ENCODE measurements at places on chromosomes 6 and 20.

DNA sequence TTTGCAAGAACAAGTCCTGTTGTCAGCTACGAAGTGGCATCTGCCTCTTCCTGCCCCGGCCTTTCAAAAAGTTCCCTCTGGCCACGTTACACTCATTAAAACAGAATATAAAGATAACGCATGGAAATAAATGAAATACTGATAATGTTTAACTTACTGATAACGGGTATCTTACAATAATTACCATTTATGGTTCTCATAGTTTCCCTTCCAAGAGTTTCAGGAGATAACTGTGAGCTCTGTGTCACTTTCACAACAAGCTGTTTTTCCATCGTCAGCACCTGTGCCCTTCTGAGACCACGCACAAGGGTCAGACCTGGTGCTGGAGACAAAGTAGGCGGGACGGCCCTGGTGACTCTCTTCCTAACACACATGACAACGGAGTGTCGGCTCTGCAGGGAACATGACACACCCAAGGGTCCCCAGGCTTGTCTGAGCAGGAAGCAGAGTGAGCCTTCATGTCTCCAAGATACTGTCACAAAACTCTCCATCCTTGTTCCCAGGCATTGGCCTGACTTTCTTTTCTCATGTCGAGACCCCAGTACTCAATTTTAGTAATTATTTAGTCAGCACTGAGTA is 86.2 kb upstream of the THBS2 start:
- no peak for DNase-seq

GRCh38 chr20:63873477-63873971 is 8.5 kb downstream of the TPD52L2 start:
- no peak for DNase-seq

DNA sequence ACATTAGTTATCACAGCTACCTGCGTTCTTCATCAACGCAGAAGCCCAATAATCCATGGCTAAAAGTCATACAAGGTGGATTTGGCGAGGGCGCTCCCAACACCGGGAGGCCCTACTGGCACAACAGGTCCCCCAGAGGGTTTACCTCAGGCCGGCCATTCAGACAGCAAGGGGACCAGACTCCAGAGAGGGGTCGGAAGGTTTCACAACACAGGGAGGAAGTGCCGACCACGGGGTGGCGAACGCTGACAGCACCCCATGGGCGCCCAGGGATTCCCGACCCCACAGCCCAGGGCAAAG is 1515.9 kb upstream of the DEFB115 start:
- DNase-seq = no peak

GRCh38 chr6:22147921-22148776 is 148.7 kb downstream of the PRL start:
- no peak for DNase-seq

- no peak for DNase-seq
These were observed 57.3 kb upstream of the SLC35B3 start for GRCh38 chr6:8492536-8493133.

- DNase-seq = no peak
These were observed 31.8 kb upstream of the IL17A start for GRCh38 chr6:52154381-52154780.

DNA sequence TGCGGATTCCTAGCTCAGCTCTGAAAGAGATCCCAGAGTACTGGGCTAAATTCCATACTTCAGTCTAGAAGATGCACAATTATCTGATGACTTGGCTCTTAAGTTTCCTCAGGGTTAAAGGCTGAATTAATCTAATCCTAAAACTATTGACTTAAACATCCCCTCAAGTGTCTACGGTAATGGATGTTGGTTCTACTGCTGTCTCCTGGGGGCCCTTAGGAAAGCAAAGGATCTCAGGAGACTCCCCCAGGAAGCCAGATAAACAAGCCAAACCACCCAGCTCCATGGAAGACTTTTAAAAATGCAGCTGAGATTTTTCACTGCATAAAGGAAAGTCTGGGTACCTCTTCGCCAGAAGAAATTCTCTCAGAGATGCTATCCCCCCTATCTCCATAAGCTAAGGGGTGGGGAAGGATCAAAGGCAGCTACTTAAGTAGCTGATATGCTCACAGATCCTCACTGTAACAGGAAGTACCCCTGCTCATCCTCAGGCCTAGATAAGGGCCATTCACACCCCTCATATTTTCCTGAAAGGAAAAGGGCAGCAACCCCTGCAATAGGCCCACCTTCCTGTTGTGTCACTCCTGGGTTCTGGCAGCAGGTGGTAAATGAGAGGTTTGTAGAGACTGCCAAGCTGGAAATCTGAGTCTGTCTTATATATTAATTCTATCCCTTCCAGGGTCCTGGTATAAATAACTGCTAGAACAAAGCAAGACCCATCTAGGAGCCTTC is 9.3 kb downstream of the NDRG3 start:
- no peak for DNase-seq

- peak; percentile 21 for DNase-seq
These were observed 319.2 kb upstream of the MOCS1 start for GRCh38 chr6:40253420-40253819.

DNA sequence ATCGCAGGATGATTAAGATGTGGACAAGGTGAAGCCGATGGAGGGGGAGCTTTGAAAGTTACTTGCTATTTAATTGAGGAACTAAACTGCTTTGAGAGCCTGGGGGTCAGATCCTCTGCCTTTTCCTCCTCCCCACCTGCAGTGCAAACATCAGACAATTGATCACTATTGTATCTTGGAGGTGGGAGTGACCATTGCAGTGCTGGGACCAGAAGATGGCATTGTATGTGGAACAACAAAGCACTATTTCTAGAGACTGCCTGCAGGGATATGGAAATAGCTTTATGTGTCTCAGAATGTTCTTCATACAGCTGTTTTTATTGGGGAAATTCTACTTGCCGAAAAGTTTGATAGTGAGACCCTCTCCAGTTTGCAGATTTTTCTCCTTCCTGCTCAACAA is 4.2 kb downstream of the MOG start:
- no peak for DNase-seq

GRCh38 chr20:61529354-61529753 is 277.3 kb downstream of the CDH4 start:
- DNase-seq = no peak

DNA sequence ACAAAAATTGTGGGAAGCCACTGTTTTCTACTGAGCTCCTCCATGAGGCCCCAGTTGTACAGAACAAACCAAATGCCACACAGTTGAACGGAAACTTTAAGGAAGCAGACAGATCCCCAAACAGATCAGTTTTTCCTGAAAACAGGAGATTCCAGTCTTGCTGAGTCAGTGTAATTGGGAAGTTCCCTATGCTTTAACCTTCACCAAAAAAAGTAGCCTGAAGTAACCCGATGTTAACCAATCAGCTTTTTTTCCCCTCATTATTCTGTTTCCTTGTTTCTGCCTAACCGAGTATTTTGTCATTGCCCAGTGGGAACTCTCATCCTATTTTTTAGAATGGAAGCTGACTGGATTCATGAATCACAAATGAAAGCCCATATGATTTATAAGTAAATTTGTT is 36.7 kb downstream of the MARCKS start:
- no peak for DNase-seq

DNA sequence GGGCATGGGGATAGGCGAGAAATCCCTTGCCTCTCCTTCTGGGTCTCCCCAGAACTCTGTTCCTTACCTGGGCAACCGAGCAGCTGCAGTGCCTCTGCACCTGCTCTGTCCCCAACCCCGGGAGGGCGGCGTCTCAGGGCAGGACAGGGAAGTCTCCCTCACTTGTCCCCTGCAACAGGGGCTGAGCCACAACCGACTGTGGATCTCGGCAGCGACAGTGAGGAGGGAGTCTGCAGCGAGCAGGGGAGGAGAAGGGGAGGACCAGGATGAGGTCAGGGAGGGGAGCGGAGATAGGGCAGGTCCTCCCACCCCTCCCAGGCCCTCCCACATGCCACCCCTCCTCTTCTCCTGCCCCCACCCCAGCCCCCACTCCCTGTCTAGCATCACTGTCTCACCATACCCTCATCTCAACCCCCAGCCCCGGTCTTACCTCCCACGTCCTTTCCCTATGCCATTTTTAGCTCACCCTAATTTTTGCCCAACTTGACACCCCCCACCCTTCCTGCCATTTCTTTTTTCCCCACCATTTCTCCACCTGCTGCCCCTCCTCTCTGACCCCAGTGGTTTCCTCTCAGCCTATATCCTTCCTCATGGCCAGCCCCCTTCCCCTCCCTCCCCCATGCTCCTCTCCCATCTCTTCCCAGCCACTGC is at the start of gene TNXB:
TSS of gene TNXB (minus strand) at position 225 of the 651 bp plus-strand sequence. CDS start 11,140 bp downstream, outside the sequence.
- DNase-seq = no peak

GRCh38 chr6:117956386-117956785 is 49.3 kb downstream of the SLC35F1 start:
- no peak for DNase-seq

GRCh38 chr6:139439349-139439748 is 64.9 kb upstream of the CITED2 start:
- DNase-seq = no peak

GRCh38 chr6:108644252-108644651 is 83.5 kb downstream of the FOXO3 start:
- DNase-seq = no peak

DNA sequence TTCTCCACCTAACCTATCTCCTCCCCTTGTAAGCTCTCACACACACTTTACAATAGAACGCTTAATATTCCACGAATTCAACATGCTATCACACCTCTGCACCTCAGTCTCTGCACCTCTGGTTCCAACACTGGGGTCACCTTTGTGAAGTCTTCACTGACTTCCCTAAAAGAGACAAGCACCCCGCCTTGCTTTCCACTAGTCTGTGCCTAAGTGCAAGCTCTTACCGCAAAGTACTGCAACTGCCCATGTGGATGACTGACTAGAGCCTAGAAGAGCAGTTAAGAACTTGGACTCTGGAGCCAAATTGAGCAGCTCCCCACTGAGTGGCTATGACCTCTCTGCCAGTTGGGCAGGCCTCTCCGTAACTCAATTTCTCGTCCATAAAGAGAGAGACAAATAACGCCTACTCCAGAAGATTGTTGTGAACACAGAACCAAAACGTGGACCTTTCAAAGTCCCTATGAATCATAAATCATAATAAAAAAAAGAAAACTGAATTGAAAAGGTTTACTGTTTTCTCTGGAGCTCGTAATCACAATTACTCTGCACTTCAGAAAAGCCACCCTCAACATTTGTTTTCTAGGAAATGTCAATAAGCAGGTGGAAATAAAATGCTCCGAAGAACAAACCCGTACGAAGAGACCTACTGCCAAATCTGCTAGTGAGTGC is 1.2 kb downstream of the IFNGR1 start:
- DNase-seq = peak; percentile 62

DNA sequence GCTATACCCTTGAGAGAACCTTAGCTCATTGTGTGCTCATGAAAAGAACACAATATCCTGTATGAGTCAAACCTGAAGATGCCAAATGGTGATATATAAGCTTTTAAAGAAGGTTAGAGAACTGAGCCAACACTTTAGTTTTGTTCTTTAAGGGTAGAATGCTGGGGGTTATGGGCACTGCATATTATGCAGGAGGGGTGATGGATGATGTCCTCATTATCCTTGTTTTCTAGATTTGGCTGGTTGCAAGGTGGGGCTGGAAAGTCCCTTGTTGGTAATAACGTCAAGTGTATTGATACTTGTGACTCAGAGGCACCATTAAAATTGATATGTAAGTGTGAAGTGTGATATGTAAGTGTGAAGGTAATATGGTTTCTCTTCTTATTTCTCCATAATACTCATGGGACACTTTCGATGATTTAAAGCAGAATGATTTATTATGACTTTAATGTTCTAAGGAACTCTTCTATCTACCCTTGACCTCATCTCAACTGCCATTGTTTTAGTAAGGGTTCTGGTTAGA is 113.7 kb upstream of the DTNBP1 start:
- peak; percentile 71 for DNase-seq

- DNase-seq = no peak
These were observed 620.7 kb upstream of the BTBD3 start for GRCh38 chr20:11296951-11297350.

GRCh38 chr6:50826037-50826761 is 7.5 kb downstream of the TFAP2B start:
- DNase-seq = no peak

- no peak for DNase-seq
These were observed 8.9 kb upstream of the KATNA1 start for GRCh38 chr6:149657441-149657840.

DNA sequence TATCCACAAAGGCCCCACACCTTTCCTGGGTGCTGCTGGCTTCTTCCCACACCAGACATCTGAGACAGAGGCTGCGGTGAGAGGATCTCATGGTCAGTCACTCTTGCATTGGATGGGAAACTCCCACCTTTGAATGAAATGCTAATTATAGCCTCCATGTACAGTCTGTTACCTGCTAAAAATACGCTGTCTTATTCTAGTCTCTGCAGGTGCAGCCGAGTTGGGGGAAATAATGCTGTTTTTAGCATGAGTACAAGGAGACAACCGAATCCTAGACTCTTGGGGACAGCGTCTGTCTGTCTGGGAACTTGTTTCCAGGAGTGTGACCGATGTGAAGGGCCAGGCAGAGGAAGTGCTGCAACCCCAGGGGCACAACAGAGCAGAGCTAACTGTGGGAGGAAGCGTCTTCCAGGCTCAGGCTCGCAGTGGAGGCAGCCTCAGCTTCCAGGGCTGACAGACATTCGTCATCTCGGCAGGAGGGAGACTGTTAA is 286.2 kb downstream of the PREX1 start:
- peak; percentile 59 for DNase-seq

GRCh38 chr6:21390532-21391213 is 202.9 kb upstream of the SOX4 start:
- DNase-seq = no peak

- no peak for DNase-seq
These were observed 30.5 kb downstream of the FBXO9 start for GRCh38 chr6:53095716-53096115.

- DNase-seq = peak; percentile 23
These were observed 646 bp downstream of the HEY2 start for GRCh38 chr6:125749865-125750691.

GRCh38 chr6:143427109-143427817 is 23.2 kb downstream of the ADAT2 start:
- DNase-seq = peak; percentile 82

GRCh38 chr6:143374014-143374413 is 76.5 kb downstream of the ADAT2 start:
- DNase-seq = peak; percentile 32

DNA sequence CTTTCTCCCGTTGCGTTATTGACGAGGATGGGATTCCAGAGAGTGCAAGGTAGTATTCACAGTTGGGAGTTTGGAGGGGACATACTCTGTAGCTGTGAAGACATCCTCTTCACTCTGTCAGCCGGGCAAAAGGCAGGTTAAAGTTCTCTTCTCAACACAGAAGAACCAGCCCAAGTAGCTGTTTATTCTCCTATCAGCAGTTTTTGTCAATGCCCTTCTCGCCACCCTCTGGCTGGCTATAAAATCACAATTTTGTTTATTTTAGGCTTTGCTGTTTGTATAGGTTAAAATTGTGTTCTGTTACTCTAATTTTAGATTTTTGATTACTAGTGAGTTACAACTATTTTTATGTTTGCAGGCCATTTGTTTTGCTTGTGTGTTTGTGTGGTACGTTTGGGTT is 37.9 kb upstream of the MAS1 start:
- DNase-seq = peak; percentile 18

GRCh38 chr6:157020398-157020797 is 243.2 kb downstream of the ARID1B start:
- peak; percentile 53 for DNase-seq

- DNase-seq = no peak
These were observed 13.2 kb upstream of the RNF8 start for GRCh38 chr6:37340639-37340943.

- DNase-seq = peak; percentile 16
These were observed 5.2 kb upstream of the MANEA start for GRCh38 chr6:95572098-95572497.

- DNase-seq = peak; percentile 62
These were observed 601.2 kb downstream of the DHX35 start for GRCh38 chr20:39563349-39563748.
